Activated naive CD8-positive, alpha-beta T cell treated with anti-CD3 and anti-CD28 coated beads for 36 hours (primary cell): ENCODE measurements at places on chromosomes 1 and 21. TPM values are rescaled to one million over a fixed set of nuclear protein-coding genes. Genes with fewer than 3 reads are reported as not detected.

- DNase-seq = no peak
Measured at GRCh38 chr1:189786761-189787160, 690.9 kb downstream of the BRINP3 start.

DNA sequence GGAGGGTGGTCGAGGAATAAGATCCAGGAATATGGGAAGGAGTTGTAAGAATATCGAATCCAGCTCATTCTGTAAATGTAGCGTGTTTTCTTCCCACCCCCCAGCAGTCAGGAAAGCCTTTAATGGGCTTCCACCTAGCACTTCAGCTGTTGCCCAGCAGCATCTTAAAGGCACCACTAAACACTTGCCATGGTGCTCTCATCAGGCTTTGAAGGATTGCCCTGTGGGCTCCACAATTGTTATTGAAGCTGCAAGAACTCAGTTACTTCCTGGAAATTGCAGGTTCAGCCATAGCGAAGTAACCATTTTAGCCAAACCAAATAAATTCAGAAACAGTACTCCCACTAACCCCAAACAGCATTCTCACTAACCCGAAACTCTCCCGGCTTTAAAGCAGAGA lies 511.2 kb downstream of the PLPP3 start:
- no peak for DNase-seq

ATP5IF1 gene
- 180 TPM for total RNA-seq

IL12RB2 gene
- 40.2 TPM for total RNA-seq

DNA sequence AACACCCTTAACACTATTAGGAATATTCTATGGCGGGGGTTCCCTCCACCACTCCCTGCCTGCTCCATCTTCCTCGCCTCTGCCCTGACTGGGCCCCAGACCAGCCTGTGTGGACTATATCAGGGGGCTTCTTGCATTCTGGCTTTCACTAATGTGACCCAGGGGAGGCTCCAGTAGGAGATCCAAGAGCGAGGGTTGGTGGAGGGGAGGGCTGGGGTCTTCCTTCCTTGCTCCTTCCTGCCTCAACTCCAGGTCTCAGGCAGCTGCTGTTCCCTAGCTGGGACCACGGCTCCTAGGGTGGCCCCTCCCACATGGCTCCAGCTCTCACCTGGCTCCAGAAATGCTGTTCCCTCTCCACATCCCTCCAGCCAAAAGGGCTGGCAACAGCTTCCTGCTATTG lies 257.4 kb downstream of the MATN1 start:
- DNase-seq = no peak

CLCA1 gene
- not detected for total RNA-seq

PRSS38 gene
- not detected for total RNA-seq

- DNase-seq = no peak
Measured at GRCh38 chr1:64809309-64809708, 64.4 kb downstream of the RAVER2 start.

DNA sequence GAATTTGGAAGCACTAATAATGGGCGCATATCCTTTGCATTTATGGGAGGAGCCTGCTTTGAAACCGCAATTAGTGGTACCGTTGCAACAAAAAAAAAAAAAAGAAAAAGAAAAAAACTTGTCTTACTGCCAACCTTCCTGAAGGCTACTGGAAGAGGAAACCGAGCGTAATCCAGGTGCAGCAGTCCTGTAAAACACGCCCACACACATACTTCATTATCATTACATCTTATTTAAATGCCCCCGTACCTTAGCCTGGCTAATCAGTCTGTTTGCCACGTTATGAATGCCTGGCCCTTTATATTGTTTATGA lies 686 bp upstream of the ZNF281 start:
- DNase-seq = no peak

DNA sequence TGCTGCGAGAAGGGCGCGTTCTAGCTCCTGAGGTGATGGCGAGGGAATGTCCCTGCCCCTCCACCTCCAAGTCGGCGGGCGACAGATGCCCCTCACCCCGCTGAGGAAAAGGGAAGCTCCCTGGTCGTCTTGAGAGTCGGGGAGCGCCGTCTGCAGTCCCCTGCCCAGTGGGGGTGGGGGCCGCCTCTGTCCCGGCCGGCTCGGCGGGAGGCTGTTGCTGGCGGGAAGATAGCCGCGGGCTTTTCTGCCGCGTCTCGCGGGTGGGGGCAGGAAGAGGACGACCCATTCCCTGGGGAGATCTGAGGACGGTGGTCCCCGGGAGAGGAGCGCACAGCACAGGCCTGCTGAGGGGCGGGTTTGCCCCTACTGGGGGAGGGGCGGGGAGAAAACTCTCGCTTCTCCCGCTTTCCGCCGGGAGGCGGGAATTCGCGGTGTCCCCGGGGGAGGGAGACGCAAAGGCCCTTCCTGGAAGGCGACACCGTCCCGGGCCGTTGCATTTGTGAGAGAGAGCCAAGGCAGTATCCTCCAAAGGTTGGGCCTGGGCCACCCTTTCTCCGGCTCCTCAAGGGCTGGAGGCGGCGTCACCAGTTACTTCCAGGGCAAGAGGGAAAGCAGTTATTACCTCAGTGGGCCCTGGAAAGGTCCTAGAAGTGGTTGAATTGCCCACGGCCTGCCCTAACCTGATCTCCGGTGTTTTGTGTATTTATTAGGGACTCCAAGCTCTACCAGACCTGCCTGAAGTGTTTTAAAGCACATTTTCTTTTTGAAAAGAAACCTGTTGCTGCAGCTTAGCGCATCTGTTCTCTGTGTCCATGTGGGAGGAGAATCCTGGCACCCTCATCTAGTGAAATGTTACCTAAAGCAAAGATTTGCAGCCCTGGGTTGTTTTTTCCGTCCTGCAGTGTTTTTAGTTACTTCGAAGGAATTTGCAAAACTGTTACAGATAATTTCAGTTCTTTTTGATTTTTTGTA lies 648 bp downstream of the S100PBP start:
- peak; percentile 41 for DNase-seq

DNA sequence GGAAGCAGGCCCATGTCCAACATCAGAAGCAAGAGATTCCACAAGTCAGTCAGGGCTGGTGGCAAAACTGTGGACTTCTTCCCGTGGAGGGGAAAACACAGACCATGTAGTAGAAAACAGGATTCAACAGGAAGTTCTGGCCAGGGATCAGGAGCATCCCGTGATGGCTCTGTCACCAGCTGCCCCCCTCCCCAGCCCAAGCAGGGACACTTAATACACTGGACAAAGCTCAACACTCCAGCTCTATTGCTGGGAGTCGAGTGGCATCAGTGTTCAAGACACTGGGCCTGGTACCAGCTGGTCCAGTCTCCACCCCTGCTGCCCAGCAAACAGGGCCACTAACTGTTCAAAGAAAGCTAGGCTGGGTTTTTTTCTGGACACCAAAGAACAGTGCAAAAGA lies 3.7 kb downstream of the SLC45A3 start:
- DNase-seq = no peak

WNT9A gene
- not detected for total RNA-seq
